ENCODE measurements at places on chromosomes 6 and 20. TPM values are rescaled to one million over a fixed set of nuclear protein-coding genes. Genes with fewer than 3 reads are reported as not detected.

The BPIFB2 gene
- not detected for polyA plus RNA-seq

The DDO gene
- not detected for polyA plus RNA-seq

The CYP24A1 gene
- not detected for polyA plus RNA-seq

The CTCFL gene
- polyA plus RNA-seq = not detected

The HLA-DMB gene
- polyA plus RNA-seq = 656 TPM

The OR2H1 gene
- polyA plus RNA-seq = not detected

The PRPF6 gene
- 32.1 TPM for polyA plus RNA-seq

The INSM1 gene
- polyA plus RNA-seq = not detected

The SLC4A11 gene
- 0.85 TPM for polyA plus RNA-seq

The FOXC1 gene
- 0.04 TPM for polyA plus RNA-seq

The SIRPA gene
- polyA plus RNA-seq = 1.3 TPM

The OR12D3 gene
- not detected for polyA plus RNA-seq

The NOP56 gene
- 300 TPM for polyA plus RNA-seq

The GPLD1 gene
- 1.9 TPM for polyA plus RNA-seq

The ANGPT4 gene
- polyA plus RNA-seq = not detected

The SIRPB1 gene
- 1.3 TPM for polyA plus RNA-seq

The HLA-B gene
- polyA plus RNA-seq = 4,233 TPM

The NANP gene
- 0.63 TPM for polyA plus RNA-seq

Data from B cell (primary cell).